Erythroblast (primary cell): ENCODE measurements at places on chromosomes 5 and 9.
A peak's percentile ranks its signal among the peaks of the same experiment; 100 is the strongest.

GRCh38 chr5:62791059-62791458 lies 212.4 kb downstream of the LRRC70 start:
- DNase-seq, result peak; percentile 4

GRCh38 chr5:39430461-39430860 lies 5.7 kb upstream of the DAB2 start:
- no peak for DNase-seq

DNA sequence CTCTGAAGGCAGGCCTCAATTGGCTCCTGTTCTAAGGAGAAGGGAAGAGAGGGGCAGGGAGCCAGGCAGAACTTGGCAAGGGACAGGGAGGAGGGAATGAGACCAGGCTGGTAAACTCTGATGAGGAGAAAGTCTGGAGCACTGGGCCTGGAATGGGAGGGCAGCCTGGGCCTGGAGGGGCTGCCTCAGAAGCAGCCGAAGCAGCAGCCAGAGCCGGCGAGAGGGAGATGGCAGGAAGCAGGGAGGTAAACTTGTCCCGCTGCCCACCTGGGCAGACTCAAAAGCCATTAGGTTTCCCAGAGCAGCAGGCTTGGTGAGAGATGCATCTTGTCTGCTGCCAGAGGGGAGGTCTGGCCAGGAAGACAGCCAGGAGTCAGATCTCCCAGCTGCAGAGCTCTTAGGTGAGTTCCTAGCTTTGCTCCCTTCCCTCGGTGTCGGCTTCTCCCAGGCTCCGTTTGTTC lies 37.0 kb upstream of the CRB2 start:
- DNase-seq, result no peak

GRCh38 chr5:157648275-157648990 lies 3.8 kb downstream of the SOX30 start:
- DNase-seq, result no peak

GRCh38 chr9:4297151-4297785 lies 2.6 kb downstream of the GLIS3 start:
- peak; percentile 14 for DNase-seq

- DNase-seq, result no peak
Observed at GRCh38 chr9:23790351-23791260, 35.4 kb downstream of the ELAVL2 start.

DNA sequence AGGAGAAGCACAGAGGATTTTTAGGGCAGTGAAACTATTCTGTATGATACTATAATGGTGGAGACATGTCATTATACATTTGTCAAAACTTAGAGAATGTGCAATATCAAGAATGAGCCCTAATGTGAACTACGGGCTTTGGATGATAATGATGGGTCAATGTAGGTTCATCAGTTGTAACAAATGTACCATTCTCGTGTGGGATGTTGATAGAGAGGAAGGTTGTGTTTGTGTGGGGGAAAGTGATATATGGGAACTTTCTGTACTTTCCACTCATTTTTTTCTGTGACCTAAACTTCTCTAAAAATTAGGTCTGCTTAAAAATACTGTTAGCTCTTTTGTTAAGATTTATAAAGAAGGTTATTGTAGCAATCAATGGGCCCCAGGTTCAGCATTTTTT lies 138.9 kb downstream of the SPATA31D1 start:
- DNase-seq, result no peak

- no peak for DNase-seq
Observed at GRCh38 chr9:117691367-117691766, 12.8 kb upstream of the TLR4 start.

DNA sequence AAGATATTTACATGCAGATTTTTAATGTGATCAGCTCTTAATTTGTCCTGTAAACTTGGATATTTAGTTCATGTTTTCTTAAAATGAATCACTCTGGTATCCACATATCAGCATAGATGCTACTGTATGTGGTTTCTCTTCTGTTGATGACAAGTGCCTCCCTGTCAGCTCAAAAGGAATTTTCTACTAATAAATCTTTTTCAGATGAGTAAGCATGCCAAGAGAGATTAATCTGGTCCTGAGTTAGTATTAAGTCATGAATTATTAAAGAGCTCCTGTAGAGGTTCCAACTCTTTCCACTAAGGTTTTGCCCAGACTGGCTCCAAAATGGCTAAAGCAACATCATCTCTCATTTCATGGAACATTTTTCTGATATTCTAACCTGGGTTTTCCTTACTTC lies 129.2 kb downstream of the GOLPH3 start:
- DNase-seq, result no peak

- DNase-seq, result no peak
Observed at GRCh38 chr9:130897848-130898551, 1.4 kb upstream of the QRFP start.

GRCh38 chr5:110969502-110969901 lies 102.0 kb upstream of the TSLP start:
- DNase-seq, result no peak

- no peak for DNase-seq
Observed at GRCh38 chr5:77103457-77103856, 16.4 kb upstream of the ZBED3 start.
